ENCODE measurements at places on chromosomes 7 and 10.

- no peak for DNase-seq
Measured at GRCh38 chr10:79488336-79488735, 24.0 kb upstream of the EIF5AL1 start.

DNA sequence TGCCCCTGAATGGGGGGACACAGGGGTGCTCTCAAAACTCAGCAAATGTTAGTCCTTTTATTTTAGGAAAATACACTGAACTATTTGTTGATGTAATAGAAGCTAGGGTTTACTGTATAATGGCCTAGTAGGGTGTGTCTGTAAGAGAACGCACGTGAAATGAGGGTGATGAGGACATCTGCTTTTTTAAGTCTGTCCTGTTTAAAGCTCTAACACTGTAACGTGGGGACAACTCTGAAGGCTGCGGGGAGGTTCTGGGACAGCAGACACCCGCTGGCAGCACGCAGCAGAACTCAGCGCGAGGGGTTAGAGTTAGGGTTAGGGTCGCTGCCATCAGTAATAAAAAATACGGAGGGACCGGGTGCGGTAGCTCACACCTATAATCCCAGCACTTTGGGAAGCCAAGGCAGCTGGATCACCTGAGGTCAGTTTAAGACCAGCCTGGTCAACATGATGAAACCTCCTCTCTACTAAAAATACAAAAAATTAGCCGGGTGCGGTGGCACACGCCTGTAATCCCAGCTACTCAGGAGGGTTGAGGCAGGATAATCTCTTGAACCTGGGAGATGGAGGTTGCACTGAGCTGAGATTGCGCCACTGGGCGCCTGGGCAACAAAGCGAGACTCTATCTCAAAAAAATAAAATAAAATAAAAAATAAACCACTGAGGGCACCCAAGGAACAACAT, 98.0 kb downstream of the CTBP2 start:
- no peak for DNase-seq

DNA sequence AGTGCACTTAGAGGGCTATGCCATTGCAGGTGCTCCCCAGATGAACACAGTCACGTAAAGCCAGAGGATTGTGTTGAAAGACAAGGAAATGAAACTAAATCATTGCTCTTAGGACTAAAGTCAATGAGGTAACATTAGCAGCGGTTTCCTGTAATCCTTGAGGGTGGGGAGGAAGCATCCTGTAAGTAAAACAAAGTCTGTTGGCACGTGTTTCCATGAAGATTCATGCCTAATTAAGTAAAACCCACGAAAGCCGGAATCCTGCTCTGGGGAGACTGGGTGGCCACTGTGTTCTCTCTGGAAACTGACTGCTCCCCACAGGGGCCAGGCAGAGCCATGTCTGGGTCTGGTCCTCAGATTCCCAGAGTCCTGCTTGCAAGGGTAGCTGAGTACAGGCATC, 18.3 kb downstream of the STEAP1B start:
- DNase-seq: no peak

DNA sequence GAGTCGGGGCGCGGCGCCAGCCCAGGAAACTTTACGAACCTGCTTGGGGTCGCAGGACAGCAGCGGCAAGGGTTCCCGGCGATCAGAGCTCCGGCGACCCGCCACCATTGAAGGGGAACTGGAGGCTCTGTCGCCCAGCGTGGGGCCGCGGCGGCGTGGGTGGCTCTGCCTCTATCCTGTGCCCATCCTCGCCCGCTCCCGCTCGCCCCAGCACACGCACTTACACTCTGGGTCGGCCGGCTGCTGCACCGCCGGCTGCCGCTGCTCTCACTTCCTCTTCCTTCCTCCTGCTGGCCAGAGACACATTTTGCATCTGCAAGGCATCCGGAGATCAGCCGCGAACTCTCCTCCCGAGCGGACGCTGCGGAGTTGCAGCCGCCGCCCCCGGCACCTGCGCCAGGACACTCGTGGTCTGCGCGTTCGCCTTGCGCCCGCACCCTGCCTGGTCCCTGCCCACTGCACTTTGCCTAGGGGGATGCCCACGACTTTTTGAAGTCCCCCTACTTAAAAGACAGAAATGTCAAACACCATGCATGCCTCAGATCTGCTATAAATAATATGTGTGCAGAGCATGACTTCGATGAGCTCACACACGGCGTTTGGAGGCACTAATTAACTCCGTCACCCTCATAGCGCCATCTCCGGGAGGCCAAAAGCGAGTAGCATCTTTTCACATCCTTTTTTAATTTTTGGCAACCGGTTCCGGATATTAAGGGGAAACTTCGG, at the start of gene ELMO1:
TSS of gene ELMO1 (minus strand) at position 229 of the 726 bp plus-strand sequence. CDS start 106,174 bp downstream, outside the sequence.
- DNase-seq: peak; percentile 92

- DNase-seq: no peak
Measured at GRCh38 chr10:130301021-130301892, 165.1 kb downstream of the GLRX3 start.

GRCh38 chr7:70595755-70596597, 536.0 kb upstream of the GALNT17 start:
- DNase-seq: peak; percentile 80

All from neural progenitor cell (in vitro differentiated cells).